ENCODE measurements at places on chromosomes 16 and 17.

GRCh38 chr16:58755989-58756649 lies 22.0 kb upstream of the GOT2 start:
- DNase-seq, result peak; percentile 56

- DNase-seq, result no peak
Observed at GRCh38 chr16:83272843-83273242, 534.9 kb upstream of the HSBP1 start.

DNA sequence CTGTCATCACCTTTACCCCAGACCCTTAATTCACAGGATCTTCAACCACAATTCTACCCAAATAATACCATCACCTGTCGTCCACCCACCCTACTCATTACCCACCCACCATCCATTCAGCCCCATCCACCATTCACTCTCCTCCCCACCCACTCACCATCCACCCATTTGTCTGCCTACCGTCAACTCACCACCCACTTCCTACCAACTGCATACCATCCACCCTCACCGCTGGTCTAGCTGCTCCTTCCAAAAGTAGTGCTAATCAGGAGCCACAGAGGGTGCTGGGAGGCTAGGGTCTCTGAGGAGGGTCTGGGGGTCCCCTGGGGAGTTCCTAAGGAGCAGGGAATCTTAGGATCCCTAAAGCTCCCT lies 12.0 kb upstream of the IGFBP4 start:
- DNase-seq, result no peak

DNA sequence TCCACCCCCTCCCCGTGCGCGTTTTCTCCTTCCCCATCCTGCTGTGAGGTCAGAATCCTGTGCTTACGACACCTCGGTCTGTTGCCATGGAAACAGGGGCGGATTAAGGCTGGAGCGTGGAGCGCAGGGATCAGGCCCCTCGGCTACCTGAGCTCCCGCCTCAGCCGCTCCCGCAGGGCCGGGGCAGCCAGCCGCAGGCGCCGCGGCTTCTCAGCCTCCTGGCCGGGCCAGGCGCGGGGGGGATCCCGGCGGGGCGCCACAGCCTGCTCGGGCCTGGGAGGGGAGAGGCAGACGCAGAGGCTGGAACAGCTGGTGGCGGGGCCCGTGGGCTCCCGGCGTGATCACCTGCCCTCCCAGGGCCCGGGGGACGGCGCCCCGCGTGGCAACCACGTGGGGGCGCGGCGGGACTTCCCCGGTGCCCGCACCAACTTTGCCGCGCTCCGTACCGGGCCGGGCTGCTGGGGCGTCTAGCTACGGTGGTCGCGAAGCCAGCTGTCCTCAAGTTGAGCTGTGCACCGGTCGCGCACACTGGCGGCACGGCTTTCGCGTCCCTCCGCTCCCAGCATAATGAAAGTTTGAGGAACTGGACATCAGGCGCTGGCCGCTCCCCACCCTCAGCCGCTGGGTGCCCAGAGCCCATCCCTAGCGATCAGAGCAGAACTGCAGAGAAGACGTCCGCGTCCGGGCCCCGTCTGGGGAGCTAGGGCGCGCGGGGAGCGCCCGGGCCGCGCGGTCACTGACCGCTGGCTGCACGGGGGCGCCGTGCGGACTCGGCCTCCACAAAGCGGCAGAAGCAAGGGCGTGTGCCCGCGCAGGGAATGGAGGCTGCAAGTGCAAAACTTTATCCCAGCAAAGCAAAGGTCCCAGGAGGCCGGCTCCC lies 1.2 kb downstream of the RTN4RL1 start:
- DNase-seq, result no peak

- no peak for DNase-seq
Observed at GRCh38 chr17:74815550-74816370, 39.6 kb upstream of the NAT9 start.

GRCh38 chr17:78479369-78479768 lies 97.8 kb downstream of the DNAH17 start:
- DNase-seq, result no peak

- no peak for DNase-seq
Observed at GRCh38 chr17:83099570-83100181, 20.3 kb downstream of the METRNL start.

GRCh38 chr17:37608351-37609169 lies 658 bp downstream of the SYNRG start:
- DNase-seq, result no peak

- peak; percentile 29 for DNase-seq
Observed at GRCh38 chr17:56653877-56654276, 60.4 kb downstream of the NOG start.

DNA sequence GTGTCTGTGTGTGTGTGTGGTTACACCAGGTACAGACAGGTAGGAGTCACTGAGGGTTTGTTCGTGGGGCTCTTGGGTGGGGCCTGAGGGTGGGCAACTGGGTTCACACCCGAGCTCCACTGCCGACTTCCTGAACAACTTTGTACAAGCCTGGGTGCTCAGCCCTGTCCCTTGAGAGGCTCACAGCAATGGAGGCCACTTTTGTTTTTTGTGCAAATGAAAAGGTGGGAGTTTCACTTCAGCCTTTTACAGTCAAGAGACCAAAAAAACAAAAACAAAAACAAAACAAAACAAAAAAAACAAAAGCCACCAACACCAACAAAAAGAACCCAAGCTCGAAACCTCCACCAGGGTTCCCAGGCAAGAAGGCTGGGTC lies 2.4 kb downstream of the RHBDF2 start:
- peak; percentile 57 for DNase-seq

- no peak for DNase-seq
Observed at GRCh38 chr16:54504372-54504771, 217.8 kb upstream of the IRX3 start.

DNA sequence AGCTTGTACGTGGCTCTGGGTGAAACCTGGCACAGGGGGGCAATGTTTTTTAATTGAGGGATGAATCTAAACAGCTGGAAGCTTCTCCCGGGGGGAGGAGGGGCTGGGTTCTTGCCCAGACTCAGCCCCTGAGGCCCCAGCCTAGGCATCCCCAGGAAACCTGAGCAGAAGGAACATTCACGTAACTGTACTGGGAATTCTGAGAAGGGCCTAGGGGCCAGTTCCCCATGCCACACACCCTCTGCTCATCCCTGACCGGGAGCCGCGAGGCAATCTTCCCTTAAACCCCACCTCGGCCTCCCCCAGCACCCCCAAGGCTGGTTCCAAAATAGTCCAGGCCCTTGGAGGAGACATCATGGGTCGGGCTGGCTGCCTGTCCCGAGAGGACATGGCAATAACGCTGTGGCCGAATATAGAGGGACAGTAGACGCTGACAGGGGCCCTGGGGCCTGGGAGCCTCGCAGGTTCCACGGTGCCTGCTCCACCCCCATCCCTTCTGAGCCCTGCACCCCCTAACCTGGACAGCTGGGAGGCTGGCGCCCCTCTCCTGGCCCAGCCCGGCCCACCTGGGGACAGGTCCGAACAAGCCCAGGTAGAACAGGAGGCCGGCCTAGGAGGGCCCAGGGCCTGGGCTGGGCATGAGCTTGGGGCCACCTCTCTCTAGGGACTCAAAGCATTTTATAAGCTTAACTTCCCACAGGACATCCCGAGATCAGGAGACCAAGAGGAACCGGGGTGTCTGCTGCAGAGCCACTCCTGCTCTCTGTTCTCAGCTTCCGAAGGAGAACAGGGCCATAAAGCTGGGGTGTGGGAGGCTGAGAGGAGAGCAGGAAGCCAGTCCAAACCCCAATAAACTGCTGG lies 83.2 kb upstream of the TOB1 start:
- no peak for DNase-seq

DNA sequence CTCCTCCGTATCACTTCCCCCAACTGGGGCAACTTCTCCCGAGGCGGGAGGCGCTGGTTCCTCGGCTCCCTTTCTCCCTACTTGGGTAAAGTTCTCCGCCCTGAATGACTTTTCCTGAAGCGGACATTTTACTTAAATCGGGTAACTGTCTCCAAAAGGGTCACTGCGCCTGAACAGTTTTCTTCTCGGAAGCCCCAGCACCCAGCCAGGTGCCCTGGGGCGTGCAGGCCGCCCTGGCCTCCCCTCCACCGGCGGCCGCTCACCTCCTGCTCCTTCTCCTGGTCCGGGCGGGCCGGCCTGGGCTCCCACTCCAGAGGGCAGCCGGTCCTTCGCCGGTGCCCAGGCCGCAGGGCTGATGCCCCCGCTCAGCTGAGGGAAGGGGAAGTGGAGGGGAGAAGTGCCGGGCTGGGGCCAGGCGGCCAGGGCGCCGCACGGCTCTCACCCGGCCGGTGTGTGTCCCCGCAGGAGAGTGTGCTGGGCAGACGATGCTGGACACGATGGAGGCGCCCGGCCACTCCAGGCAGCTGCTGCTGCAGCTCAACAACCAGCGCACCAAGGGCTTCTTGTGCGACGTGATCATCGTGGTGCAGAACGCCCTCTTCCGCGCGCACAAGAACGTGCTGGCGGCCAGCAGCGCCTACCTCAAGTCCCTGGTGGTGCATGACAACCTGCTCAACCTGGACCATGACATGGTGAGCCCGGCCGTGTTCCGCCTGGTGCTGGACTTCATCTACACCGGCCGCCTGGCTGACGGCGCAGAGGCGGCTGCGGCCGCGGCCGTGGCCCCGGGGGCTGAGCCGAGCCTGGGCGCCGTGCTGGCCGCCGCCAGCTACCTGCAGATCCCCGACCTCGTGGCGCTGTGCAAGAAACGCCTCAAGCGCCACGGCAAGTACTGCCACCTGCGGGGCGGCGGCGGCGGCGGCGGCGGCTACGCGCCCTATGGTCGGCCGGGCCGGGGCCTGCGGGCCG lies 1.6 kb downstream of the HIC1 start:
- peak; percentile 84 for DNase-seq

DNA sequence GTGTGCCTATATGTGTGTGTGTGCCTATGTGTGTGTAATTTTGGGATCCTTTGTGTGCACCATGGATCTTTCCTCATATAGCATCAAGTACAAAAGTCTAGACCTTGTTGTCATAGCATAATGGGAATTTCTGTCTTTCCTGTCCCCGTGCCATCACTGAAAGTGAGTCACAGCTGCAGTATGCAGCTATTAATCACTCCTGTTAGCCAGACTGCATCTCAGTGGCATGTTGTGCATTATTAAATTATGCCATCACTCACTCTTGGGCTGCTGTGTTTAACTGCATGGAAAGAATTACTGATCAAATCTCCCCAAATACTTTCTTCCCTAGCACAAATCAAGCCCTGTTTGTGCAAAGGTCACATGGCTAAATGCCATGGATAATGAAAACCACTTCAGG lies 92.4 kb downstream of the CBLN1 start:
- DNase-seq, result no peak

DNA sequence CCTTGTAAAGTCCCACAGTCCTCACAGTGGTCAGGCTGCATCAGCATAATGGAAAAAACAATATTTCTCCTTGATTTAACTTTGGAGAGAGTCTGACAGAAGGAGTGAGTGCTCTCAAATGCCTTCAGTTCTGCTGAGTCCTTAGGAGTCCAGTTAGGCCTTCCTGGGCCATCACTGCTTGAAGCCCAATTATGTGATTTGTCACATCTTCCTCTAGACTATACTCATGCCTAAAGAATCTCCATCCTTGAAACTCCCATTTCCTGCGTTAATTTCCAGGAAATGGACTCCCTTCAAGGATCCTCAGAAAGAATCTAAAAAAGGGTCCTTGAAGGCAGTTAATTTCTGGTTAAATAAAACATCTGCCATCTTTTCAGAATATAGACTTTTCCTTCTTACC lies 52.8 kb downstream of the SLFN5 start:
- DNase-seq, result no peak
